BJ (cell line): ENCODE measurements at places on chromosomes 7 and 10.

DNA sequence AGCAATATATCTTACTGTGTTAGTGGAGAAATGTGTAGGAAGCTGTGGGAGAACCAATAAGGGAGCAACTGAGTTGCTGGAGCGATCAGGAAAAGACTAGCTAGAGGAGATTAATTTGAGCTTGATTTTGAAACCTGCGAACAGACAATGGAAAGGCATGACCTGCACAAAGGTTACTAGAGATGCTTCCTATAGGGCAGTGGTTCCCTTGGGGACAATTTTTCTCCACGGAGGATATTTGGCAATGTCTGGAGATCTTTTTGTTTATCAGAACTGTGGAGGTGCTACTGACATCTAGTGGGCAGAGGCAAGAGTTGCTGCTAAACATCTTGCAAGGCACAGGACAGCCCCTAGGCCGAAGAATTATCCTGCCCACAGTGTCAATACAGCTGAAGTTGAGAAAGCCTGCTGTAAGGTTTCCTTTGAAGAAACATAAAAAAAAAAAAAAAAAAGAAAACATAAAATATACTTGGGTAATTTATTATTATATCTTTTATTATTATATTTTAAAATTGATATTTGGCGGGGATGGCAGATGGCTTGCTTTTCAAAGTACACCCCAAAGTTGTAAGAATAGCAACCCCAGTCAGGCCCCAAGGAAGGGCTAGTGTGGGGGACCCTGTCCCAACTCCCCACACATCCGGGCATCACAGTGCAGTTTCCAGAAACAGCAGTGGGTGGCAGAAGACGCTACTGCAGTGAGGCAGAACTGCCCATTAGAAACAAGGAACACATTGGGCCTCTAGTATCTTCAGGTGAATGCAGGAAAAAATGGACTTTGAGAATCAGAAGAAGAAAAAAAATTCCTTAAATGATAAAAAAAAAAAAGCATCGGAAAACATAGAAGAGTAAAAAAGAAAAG, 481.6 kb downstream of the SH2D4B start:
- no peak for DNase-seq

- no peak for DNase-seq
Observed at GRCh38 chr7:79381921-79382320, 71.5 kb downstream of the MAGI2 start.

GRCh38 chr7:116211913-116212596, 1.7 kb downstream of the TES start:
- DNase-seq: no peak

DNA sequence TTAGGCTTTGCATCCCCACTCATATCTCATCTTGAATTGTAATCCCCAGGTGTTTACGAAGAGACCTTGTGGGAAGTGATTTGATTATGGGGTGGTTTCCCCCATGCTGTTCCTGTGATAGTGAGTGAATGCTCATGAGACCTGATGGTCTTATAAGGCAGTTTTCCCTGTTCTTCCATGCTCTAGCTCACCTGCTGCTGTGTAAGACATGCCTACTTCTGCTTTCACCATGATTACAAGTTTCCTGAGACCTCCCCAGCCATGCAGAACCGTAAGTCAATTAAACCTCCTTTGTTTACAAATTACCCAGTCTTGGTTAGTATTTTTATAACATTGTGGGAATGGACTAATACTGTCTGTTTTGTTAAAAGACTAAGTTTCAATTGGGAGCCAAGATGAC, 35.3 kb upstream of the ZNF92 start:
- DNase-seq: no peak

- no peak for DNase-seq
Observed at GRCh38 chr7:140176122-140176701, 571 bp downstream of the KDM7A start.

DNA sequence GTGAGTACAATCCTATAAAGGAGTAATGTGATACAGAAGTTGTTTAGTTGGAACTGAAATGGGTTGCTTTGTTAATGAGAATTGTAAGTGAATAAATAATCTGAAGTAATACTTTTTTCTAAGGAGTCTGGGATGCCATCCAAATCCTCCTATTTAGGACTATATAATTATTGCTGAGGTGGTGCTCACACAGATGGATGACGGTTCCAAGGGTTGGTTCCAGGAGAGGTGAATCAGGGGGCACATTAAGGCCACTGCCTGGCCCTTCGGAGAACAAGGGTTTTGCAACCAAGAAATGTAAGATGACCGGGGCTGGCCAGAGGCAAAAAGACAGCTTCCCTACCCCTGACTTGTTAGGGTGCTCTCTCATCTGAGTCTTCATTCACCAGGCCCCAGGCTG, 352.7 kb downstream of the PHTF2 start:
- DNase-seq: peak; percentile 94

DNA sequence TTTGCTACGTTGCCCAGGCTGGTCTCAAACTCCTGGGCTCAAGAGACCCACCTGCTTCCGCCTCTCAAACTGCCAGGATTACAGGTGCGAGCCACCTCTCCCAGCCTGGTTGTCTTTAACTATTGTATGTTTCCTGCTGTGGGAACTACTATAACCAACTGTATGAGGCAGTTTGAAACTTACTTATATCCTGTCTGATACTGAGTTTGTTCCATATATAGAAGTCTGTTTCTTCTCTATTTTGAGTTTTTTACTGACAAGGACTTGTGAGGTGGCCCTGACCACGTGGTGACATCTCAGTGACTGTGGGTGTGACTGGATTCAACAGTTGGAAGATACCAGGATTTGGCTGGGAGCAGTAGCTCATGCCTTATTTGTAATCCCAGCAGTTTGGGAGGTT, 14.2 kb downstream of the FBH1 start:
- no peak for DNase-seq

- no peak for DNase-seq
Observed at GRCh38 chr10:62960416-62960815, 144.2 kb upstream of the EGR2 start.

GRCh38 chr10:44902941-44903545, 8.1 kb upstream of the TMEM72 start:
- DNase-seq: no peak

GRCh38 chr7:32594965-32595490, 99.7 kb downstream of the AVL9 start:
- no peak for DNase-seq

DNA sequence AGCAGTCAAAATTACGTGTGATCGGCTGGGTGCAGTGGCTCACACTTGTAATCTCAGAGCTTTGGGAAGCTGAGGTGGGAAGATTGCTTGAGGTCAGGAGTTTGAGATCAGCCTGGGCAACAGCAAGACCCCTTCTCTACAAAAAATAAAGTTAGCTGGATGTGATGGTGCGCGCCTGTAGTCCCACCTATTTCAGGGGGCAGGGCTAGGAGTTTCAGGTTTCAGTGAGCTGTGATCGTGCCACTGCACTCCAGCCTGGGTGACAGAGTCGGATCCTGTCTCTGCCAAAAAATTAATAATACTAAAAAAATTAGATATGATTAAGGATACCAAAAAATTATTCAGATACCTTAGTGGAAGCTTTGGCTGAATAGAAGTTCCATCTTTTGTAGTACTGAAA, 136.4 kb downstream of the SDK1 start:
- DNase-seq: no peak

- no peak for DNase-seq
Observed at GRCh38 chr7:140998715-140999114, 16.0 kb downstream of the MRPS33 start.

DNA sequence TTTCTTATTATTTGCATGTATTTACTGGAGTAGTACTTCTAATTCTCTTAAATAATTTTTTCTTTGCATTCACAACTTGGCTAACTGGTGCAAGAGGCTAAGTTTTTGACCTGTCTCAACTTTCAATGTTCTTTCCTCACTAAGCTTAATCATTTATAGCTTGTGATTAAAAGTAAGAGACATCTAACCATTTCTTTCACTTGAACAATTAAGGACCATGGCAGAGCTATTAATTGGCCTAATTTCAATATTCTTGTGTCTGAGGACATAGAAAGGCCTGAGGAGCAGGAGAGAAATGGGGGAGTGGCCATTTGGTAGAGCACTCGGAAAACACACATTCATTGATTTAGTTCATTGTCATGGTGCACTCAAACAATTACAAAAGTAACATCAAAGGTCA, 141.4 kb upstream of the TMEM196 start:
- DNase-seq: no peak

- DNase-seq: no peak
Observed at GRCh38 chr7:128938544-128939074, 882 bp downstream of the IRF5 start.

DNA sequence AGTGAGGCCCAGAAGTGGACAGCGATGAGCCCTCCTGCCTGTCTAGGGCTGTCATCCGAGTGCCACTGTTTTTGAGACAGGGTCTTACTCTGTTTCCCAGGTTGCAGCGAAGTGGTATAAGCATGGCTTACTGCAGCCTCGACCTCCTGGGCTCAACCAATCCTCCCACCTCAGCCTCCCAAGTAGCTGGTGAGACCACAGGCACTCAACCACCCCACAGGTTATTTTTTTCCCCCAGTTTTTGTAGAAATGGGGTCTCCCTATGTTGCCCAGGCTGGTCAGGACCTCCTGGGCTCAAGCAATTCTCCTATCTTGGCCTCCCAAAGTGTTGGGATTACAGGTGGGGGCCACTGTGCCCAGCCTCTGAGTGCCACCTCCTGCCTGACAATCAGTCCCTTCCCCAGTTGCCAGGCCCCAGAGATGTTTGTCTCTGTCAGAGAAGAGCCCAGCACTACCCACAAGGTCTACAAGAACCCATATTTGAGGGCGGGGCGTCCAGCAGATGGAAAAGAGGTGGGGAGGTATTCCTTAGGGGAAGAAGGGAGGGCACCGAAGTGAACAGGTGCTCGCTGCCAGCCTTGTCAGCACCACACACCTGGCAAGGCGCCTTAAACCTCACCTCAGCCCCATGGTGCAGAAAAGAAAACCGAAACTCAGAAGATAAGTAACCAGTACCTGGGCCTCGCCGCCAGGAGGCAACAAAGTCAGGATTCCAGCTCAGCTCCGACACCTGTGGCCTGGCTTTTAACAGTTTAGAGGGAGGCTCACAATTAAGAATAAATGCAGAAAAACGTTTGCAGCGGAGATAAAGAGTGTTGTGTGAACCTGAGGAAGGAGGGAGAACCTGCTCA, 77.4 kb upstream of the ANLN start:
- DNase-seq: no peak
